Activated CD4-positive, alpha-beta T cell treated with anti-CD3 and anti-CD28 coated beads for 4 hours (primary cell): ENCODE measurements at places on chromosomes 4 and X.

DNA sequence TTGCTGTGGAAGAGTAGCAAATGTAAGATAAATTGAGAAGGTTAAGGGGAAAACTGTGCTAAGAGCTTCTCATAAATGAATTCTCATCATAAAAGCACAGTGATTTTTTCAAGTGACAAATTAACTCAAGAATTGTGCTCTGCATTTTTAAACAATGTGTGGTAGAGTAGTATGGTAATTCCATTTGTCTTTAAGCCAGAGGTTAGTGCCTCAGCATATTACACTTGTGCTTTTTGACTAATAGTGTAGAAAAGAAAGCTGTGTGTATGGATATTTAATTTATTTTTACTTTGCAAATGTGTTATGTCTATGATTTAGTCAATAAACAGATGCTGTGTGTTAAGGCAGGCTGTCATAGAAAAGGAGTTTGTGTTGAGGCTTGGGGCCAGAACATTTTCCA is 61.0 kb downstream of the FHIP1A start:
- no peak for DNase-seq

DNA sequence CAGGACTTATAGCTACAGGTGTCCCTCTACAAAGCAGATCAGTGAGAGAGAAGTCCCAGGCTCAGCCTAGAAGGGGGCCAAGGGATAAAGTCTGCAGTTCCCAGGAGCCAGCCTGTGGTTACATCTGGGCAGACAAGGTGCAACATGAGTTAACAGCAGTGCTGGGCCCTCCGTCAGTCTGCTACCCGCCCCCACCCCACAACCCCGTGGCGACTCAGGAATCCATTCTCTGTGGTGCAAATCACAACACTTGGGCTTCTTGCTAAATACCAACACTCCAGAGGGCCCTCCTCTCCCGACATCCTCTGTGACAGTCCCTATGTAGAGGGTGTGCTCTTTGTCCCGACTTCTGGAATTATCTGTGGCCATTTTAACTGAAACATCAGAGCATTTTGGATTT is 13.8 kb downstream of the GPM6B start:
- no peak for DNase-seq

DNA sequence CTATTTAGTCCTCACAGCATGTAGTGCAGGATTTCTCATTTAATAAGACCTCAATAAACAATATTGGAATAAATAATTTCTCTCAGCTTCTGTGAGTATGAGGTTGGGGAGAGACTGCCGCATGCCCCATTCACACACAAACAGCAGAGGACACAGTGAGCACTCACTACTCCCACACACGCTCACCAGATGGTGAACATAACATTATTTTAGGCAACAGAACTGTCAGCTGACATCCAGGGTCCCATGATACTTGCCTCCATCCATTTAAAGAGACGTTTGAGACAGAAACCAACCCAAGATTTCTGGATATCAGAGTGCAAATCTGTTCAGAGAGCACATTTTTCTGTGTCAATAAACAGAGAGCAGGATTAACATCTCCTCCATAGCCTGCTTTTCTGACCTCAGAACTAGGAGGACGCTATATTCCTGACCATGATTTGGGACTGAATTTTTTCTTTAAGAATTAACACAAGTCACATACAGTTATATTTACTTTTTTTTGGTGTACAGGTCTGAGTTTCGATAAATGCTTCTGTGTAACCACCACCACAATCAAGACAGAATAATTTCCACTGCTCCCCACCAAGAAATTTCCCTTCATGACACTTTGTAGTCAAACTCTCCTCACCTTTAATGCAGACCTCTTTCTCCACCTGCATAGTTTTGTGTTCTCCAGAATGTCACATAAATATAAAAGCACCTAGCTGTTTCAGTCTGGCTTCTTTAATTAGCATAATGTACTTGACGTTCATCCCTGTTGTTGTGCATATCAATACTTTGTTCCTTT is 16.7 kb downstream of the GPRIN3 start:
- DNase-seq, result no peak

- no peak for DNase-seq
Observed at GRCh38 chr4:18106620-18107019, 85.1 kb upstream of the LCORL start.

DNA sequence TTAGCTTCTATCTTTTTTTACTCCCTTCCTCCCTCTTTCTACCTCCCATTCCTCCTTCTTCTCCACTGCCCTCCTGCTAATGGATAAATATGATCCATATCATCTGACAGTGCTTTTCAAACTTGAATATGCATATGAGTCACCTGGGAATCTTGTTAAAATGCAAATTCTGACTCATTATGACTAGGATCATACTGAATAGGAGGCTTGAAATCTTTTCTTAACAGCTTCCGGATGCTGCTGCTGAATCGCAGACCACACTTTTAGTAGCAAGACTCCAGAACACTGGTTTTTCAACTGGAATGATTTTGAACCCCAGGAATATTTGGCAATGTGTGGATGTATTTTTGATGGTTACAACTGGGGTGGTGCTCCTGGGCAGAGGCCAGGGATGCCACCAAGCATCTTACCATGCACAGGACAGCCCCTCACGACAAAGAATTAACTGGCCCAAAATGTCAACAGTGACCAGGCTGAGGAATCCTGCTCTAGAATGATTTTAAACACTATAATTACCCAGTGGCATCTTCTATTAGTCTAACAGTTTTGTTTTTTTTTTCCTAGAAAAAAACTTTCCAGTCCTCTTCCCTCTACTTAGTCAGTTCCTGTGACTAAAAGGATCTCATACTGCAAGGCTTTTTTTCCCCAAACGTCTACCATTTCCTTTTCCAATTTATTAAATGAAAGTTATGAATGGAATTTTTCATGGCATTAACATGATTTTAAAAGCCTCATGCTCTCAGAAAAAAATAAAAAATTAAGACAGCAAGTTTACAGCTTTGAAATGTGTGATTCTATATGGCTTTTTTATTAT is 10.6 kb upstream of the PYURF start:
- no peak for DNase-seq

- no peak for DNase-seq
Observed at GRCh38 chr4:81665045-81665444, 193.3 kb upstream of the RASGEF1B start.

GRCh38 chr4:143701365-143701764 is 890 bp upstream of the FREM3 start:
- no peak for DNase-seq

- DNase-seq, result no peak
Observed at GRCh38 chr4:2036327-2036726, 22.8 kb upstream of the NAT8L start.

DNA sequence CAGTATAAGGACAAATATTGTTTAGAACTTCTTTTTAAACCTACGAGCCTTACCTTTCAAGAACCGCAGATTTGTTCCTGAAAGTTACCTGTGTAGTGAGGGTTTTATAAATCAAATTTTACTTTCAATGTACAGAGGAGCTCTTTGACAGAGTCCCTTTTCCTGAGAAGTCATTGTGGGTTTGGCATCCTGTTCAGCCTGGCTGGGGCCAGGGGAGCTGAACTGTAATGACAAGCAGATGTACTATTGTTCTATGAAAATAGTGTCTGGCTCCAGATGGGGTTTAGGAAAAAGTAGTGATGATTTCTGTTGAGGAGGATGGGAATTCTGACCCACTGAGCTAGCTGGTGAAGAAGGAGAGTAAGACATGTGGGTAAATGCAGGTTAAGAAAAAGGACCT is 196.2 kb upstream of the PGRMC2 start:
- DNase-seq, result no peak

DNA sequence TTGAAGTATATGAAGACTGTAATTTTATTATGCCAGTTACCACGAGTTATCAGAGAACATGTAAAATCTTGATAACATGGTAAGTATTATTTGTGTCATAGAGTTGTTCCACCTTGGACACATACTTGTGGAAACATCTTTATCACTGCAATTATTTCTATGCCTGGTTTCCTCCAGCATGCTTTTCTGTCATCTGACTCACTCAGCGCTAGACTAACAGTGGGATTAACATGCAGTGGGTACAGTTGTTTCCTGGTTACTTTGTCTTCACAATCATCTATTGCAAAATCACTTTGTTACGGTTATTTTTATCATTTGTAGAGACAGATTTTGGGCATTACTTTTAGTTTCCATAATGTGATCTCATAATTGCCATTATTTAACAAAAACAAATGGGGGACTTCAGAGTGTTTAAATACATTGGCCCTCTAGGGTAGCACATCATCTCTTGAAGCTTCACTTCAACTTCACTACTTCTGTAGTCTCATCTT is at the start of gene STATH:
Gene STATH (plus strand): TSS at position 441 of the 491 bp plus-strand sequence. CDS start 2,472 bp downstream, outside the sequence.
- no peak for DNase-seq

GRCh38 chr4:114875630-114876029 is 237.8 kb downstream of the NDST4 start:
- DNase-seq, result no peak

GRCh38 chrX:153824348-153824747 is 6.0 kb downstream of the PDZD4 start:
- DNase-seq, result no peak

DNA sequence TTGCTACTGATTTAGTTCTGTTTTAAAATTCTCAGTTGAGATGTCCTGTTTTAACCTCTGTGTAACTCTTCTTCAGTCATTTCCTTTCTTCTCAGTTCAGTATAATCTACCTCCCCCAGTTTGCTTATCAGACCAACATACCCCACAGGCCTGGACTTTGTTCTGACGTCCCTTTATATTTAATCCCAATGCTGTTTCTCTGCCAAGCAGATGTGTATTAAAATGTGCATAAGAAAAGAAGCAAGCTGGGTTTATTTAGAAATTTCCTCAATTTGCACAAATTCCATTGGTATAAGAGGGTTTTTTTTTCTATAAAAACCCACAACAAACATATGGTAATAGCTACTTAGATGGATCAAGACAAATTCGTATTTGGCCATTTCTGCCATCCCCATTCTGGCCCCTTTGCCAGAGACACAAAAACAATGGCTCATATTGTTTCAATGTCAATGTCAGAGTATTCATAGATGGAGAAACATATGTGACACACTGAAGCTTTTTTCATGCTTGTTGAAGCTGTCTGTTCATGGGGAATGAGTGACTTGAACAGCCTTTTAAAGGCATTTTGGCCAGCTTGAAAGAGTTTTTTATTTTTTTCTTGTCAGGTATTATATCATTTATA is 24.5 kb downstream of the HCCS start:
- DNase-seq, result no peak

GRCh38 chr4:127309369-127310102 is 323.2 kb upstream of the INTU start:
- DNase-seq, result no peak

DNA sequence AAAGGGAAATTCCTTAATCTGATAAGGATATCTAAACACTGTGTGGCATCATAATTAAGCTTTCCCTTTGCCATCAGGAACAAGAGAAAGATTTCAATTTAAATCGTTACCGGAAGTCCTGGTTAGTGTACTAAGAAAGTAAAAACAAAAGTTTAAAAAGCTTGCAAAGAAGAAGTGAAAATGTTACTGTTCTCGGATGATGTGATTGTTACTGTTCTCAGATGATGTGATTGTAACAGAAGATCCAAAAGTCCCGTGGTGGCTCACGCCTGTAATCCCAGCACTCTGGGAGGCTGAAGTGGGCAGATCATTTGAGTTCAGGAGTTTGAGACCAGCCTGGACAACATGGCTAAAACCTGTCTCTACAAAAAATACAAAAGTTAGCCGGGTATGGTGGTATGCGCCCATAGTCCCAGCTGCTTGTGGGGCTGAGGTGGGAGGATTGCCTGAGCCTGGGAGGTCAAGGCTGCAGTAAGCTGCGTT is 62.5 kb downstream of the RGS12 start:
- no peak for DNase-seq
